ENCODE measurements at places on chromosomes 7 and 10.
A peak's percentile ranks its signal among the peaks of the same experiment; 100 is the strongest.

GRCh38 chr7:106068538-106068961 is 43.6 kb downstream of the SYPL1 start:
- no peak for DNase-seq

DNA sequence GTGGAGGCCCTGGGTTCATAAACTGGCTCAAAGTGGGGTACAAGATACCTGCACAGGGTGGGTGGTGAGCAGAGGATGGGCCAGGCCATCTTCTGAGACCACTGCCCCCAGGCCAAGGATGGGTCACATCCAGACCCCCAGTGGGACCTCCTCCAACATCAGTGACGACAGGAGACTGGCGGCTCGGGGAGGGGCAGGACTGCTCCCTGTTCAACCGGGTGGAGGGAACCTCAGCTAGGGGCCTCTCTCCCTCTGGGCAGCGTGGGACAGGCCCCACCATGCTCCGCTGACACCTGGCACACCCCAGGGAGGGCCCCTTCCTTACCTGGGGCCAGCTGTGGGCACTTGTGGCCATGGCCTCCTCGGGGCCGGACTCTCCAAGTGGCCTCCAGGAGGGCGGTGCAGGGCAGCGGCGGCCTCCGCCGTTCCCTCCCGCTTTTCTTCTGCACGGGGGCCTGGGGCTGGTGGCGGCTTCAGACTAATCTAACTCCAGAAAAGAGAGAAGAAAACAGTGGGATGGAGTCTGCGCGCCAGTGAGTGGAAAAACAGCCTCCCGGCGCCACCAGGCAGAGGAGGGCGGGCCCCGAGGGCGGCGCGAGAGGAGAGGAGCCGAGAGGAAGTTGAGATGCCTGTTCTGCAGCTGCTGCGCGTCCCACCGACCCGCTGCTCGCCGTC is at the start of gene CALHM2:
Gene CALHM2 (minus strand): TSS at position 540 of the 675 bp plus-strand sequence. CDS start 2,429 bp downstream, outside the sequence.
- no peak for DNase-seq

DNA sequence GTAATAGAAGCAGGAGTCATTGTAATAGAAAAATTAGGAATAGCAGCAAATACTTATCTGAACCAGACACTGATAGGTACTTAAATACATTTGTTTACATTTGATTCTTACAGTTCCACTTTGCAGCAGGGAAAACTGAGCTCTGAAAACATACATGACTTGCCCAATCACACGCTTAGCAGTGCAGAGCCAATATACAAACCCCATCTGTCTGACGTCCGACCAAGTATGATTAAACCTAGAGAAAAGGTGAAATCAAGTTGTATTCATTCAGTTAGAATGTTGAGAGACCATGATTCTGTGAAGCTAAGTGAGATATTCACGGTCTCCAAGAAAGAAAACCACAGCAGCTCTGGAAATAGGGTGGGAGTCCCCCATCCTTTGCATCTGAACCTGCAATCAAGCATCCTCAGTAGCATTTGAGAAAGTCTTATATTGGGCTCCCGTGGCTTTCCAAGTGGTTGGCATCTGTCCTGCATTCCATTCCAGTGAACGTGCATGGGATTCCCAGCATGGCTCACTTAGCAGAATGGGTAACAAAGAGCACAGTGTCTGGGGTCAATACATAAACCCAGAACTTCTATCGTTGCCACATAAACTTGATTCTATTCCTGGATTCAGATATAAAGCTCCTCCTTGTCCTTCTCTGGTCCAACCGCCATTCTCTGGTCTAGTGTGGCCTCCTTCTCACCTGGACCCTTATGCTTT is 148.7 kb upstream of the RSU1 start:
- DNase-seq: no peak

GRCh38 chr7:25083201-25083600 is 41.9 kb downstream of the CYCS start:
- DNase-seq: no peak

- no peak for DNase-seq
Measured at GRCh38 chr10:114304571-114305421, 65.7 kb downstream of the VWA2 start.

DNA sequence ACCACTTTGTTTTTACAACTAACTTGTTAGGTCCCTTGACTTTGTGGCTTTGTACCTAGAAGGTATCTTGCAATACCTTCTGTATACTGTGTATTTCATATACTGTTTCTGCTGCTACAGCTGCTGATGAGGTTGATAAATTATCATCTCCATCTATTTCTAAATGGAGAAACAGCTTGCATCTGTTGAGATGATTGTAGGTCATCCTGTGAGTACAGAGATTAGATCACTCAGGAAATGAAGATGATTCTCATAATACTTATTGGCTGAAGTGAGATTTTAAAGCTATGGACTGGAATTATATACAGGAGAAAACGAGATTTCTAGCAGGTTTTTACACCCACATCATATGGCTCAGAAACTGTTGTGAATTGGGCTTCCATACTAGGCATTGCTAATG is 280.5 kb downstream of the KCND2 start:
- no peak for DNase-seq

- no peak for DNase-seq
Measured at GRCh38 chr7:158446281-158446680, 141.3 kb downstream of the PTPRN2 start.

DNA sequence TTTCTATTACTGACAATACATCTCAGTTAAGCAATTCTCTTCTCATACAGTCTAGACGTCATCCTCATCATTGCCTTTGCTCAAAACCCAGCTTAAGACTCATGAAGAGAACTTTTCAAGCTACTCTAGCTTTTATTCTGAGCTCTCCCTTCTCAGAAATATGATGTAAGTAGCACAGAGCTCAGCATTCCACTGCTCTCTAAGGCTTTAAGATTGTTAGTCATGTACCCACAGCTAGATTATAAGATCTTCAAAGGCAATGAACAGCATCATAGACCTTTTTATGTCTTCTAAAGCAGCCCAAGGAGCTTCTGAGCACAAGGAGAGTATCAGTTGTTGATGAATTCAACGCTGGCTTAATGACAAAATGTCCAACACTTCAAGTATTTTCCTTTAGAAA is 119.3 kb downstream of the NRP1 start:
- no peak for DNase-seq

- DNase-seq: no peak
Measured at GRCh38 chr10:127332631-127333030, 136.2 kb upstream of the INSYN2A start.

DNA sequence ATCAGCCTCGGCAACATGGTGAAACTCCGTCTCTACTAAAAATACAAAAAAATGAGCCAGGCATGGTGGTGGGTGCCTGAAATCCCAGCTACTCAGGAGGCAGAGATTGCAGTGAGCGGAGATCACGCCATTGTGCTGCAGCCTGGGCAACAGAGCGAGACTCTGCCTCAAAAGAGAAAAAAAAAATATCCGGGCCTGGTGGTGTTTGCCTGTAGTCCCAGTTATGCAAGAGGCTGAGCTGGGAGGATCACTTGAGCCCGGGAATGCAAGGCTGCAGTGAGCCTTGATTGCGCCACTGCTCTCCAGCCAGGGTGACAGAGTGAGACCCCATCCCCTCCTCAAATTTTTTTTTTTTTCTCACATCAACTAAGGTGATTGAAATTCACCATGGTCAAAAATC is 42.8 kb downstream of the CDC123 start:
- no peak for DNase-seq

DNA sequence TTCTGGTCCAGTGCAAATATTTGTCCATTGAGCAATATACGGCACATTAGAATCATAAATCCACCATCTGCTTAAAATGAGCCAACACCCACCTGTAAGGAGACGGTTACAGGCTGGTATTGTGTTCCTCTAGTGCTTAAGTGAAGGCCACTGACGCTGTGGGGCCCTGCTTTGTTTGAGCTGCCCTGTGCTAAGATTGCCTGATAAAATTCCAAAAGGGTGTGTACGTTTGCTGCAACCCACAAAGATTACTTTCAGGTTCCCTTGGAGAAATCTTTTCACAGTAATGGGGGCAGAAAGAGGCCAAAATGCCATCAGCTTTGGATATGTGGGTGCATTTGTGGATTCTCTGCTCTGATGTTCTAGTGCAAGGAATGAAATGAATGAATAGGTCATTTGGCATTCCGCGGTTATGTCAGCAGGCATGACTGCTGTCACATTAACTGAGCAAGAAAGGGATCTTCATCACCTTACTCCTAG is 34.4 kb downstream of the AGR3 start:
- peak; percentile 84 for DNase-seq

GRCh38 chr10:61211468-61211867 is 241.7 kb downstream of the TMEM26 start:
- no peak for DNase-seq

GRCh38 chr10:119849031-119849789 is 23.4 kb downstream of the MCMBP start:
- DNase-seq: no peak

GRCh38 chr10:115957786-115958442 is 315.1 kb downstream of the GFRA1 start:
- DNase-seq: no peak

DNA sequence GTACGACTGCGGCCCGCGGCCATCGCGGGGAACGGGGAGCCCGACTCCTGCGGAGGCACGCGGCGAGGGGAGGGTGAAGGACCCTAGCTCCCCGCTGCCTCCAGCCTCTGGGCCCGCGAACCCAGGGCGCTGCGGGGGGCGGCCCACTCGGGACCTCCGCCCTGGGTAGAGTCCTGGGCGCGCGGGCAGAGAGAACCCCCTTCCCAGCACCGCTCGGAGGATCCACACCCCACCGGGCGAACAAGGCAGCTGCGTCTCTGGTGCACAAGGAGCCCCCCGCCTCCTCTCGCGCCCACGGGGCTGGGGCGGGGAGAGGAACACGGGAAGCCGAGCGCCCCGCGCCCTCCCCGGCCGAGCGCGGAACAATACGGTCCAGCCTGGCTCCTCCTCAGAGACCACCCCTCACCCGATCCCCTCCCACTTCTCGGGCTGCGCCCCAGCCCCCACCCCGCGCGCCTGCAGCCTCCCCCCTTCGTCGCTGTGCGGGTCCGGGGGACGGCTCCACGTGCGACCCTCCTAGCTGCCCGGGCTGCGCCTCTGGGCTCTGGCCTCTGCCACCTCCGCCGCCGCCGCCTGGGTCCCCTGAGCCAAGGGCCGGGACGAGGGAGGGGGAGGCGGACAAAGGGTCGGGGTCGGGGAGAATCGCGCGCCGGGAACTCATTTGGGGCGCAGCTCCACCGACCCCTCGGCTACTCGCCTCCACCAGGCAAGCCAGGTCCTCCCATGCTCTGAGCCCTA is at the start of gene WDR86:
Gene WDR86 (minus strand): TSS at position 372 of the 738 bp plus-strand sequence. CDS start 449 bp downstream, outside the sequence.
- DNase-seq: no peak

- no peak for DNase-seq
Measured at GRCh38 chr10:125095776-125096175, 64.6 kb downstream of the CTBP2 start.

DNA sequence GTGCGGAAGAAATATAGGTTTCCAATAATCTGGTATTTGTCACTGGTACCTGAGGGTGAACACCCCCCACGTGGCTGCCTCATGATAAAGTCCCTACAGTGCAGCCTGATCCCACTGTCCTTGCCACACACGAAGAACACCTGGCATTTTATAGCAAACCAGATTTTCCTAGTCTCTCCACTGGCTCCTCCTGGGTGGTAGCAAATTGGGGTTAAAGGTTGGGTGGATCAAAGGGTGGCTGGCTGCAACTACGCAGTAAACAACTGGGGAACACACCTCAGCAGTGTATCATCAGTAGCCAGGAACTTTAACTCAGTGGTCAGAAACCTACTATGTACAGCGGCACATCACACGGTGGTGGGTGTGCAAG is 10.3 kb downstream of the SEPHS1 start:
- no peak for DNase-seq

- DNase-seq: no peak
Measured at GRCh38 chr7:138247568-138248333, 171.5 kb downstream of the AKR1D1 start.

DNA sequence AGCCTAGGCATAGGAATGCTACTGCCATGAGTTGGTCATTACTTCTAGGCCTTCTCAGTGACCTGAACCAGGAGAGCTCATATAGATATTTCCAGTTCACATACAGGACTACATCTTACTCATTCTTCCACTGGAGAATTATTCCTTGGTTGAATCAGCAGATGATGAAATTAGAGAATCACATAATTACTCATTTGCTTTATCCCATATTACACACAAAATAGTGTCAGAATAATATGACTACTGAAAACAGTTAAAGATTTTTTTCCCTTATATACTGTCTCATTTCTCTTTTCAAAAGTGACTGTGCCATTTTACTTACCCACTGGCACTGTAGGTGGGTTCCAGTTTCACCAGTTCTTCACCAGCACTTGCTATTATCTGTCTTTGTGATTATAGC is 18.5 kb downstream of the BMS1 start:
- DNase-seq: no peak

DNA sequence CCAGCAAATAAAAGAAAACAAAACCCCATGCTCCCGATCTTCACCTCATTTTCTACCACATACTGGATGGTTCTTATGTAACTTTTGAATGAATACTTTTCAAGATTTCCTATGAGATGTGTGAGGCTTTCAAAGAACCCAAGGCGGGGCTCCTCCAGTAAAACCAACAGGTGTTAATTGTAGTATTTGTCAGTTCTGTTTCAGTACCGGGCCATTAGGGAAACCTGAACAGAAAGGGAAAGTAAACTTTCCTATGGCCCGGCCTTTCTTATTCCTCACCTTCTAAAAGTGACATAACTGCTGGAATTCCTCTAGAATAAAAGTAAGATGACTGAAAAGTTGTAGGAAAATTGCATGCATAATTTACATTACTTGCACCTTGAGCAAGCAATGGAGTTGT is 672.9 kb downstream of the MAGI2 start:
- no peak for DNase-seq

- no peak for DNase-seq
Measured at GRCh38 chr7:80432166-80432565, 79.7 kb downstream of the GNAT3 start.

Data from SHP77 treated with DMSO at 0.1 percent for 48 hours (cell line).